NCI-H1694 treated with DMSO at 0.1 percent for 48 hours (cell line): ENCODE measurements at places on chromosomes 13 and 19.

GRCh38 chr13:101634142-101634541, 181.7 kb downstream of the ITGBL1 start:
- DNase-seq = no peak

DNA sequence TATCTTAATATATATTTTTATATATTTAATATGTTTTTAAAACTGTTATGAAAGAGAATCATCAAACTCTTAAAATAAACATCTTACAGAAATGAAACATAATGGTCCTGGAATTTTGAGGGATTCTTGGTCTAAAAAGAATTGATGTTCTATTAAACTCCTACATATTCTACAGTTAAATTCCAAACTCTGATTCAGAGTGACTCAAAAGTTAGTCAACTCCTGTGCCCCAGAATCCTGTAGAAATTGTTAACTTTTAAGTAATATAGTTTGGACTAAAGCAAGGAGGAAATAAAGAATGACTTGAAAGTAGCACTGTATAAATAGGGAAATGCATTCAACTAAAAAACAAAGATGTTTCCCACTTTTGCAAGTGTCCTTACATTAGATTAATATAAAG, 47.7 kb downstream of the FNDC3A start:
- DNase-seq = no peak

GRCh38 chr19:40555978-40556689, 20.5 kb upstream of the SHKBP1 start:
- DNase-seq = no peak

DNA sequence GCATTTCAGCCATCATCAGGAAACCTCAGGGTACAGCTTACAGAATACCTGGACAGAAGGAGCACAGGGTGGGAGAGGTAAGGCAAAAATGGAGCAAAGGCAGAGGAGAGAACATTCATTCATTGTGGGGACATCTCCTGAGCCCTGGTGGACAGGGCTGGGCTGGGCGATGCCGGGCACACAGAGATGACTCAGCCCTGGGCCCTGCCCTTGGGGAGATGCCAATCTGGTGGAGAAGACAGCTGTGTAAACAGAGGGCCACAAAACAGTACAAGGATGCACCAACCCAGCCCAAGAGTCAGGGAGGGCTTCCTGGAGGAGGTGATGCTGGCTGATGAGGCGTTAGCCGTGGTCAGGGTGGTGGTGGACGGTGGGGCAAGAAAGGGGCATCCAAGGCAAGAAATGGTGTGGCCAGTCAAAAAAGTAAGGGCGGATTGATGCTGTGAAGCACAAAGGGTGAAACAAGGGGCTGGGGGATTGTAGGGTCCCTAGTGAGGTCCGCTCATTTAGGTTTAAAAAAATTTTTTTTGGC, 3.6 kb upstream of the HAS1 start:
- no peak for DNase-seq

DNA sequence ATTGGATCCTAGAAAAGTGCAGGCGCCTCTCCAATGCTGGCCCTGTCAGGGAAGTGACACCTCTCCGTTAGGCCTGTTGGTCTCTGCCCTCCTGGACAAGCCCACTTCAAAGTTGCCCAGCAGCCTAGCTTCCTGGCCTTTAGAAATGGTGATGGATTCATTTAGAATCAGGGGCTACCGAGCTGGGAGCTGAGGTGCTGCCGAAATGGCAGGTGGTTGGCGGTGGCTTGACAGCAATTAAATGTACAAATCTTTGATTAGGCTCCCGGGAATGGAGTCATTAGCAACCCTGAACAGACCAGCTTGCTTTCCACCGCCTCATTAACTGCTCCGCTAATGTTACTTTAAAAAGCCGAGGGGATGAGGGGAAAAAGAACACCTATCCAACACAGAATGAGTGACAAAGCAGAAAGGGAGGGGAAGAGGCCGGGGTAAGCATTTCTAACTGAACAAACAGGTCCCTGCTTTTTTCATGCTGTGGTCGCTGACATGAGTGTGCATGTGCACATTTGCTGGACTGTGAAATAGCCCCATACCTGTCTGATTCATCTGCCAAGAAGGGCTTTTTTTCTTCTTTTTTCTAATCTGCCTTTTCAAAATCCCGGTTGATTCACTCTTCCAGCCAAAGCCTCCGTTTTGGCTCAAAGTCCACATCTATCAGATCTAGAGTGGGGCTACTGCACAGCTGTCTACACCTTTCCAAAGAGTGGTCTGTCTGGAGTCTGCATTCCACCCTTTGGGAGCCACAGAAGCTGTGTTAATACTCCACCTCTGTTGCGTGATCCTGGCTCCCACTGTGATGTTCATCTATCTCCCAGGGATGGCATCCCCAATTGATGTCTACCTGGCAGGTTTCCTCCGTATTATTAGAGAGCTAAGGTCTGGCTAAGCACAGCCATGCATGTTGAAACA, 431.9 kb downstream of the COG6 start:
- DNase-seq = peak; percentile 97

DNA sequence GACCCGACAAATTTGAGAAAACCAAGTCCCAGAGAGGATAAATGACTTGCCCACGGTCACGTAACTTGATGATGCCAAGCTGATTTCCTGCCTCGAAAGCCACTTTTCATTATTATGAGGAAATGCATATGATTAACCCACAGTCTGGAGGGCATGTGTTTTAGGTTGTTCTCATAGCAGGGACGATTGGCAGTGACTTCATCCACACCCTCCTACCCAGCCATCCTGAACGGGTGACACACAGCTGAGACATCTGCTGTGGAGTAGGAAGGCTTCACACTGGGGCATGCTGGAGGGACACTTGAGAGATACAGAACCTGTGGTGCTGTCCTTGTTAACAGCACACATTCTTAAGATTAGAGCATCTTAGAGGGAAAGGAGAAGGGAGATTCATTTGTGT, 65.4 kb upstream of the WDFY2 start:
- peak; percentile 62 for DNase-seq

GRCh38 chr19:1322198-1322981, 36.7 kb downstream of the EFNA2 start:
- DNase-seq = no peak

GRCh38 chr13:94305934-94306333, 173.5 kb downstream of the DCT start:
- DNase-seq = no peak

GRCh38 chr19:5585461-5586299, 17.9 kb upstream of the TINCR start:
- DNase-seq = no peak

GRCh38 chr13:43086181-43086580, 62.8 kb downstream of the DNAJC15 start:
- DNase-seq = peak; percentile 89

DNA sequence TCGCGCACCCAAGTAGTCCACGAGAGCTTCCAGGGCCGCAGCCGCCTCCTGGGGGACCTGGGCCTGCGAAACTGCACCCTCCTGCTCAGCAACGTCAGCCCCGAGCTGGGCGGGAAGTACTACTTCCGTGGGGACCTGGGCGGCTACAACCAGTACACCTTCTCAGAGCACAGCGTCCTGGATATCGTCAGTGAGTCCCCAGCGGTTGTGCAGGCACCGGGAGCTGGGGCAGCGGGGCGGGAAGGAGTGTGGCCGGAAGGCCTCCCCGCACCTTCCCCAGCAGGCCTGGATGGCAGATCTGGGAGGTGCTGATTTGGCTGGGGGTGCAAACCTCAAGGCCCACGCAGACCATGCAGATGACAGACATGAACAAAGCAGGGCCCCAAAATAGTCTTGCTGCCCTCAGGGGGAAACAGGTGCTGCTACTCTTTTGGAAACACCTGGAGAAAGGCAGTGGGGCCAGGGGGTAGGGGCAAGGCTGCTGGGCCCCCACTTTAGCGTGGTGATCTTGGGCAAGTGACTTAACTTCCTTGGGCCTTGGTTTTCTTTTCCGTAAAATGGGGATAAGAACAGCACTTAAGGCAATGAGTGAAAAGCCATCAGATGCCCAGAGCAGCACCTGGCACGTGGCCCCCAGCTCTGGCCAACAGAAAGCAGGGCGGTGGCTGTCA, 4.0 kb downstream of the MAG start:
- DNase-seq = no peak

- peak; percentile 60 for DNase-seq
These were observed 9.8 kb upstream of the DPF1 start for GRCh38 chr19:38233740-38234251.

- no peak for DNase-seq
These were observed 41.9 kb downstream of the WASF3 start for GRCh38 chr13:26599403-26599802.

- no peak for DNase-seq
These were observed 435 bp upstream of the ZNF382 start for GRCh38 chr19:36604656-36605100.

GRCh38 chr19:39147480-39147879, 21.9 kb downstream of the PAK4 start:
- DNase-seq = no peak

- no peak for DNase-seq
These were observed 74.0 kb upstream of the SOX1 start for GRCh38 chr13:111992911-111993310.

DNA sequence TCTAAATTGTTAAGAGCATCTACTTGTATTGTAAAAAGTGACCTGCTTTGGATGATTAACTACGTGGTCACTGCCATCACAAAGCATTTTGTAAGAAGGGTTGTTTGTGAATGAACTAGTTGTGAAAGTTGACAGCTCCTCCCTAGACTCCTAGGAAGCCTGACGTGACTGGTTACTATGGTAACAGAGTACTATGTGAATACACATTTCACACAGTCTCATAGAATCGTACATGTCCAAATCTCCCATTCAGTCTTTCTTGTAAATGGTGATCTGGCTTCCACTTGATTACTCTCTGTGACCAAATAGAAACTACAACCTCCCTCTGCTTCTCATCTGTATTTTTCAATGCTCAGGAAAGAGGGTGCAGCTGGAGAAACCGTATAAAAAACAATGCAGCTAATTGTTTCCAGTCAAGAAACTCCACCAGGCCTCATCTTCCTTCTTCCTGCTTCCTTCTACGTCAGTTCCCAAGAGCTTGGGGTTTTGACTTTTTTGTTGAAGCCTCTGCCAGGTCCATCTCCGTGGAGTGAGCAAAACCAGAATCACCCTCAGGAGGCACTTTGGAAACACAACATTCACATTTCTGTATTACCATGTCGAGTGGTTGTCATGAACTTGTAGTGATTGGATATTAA, 83.4 kb downstream of the GPC6 start:
- no peak for DNase-seq

DNA sequence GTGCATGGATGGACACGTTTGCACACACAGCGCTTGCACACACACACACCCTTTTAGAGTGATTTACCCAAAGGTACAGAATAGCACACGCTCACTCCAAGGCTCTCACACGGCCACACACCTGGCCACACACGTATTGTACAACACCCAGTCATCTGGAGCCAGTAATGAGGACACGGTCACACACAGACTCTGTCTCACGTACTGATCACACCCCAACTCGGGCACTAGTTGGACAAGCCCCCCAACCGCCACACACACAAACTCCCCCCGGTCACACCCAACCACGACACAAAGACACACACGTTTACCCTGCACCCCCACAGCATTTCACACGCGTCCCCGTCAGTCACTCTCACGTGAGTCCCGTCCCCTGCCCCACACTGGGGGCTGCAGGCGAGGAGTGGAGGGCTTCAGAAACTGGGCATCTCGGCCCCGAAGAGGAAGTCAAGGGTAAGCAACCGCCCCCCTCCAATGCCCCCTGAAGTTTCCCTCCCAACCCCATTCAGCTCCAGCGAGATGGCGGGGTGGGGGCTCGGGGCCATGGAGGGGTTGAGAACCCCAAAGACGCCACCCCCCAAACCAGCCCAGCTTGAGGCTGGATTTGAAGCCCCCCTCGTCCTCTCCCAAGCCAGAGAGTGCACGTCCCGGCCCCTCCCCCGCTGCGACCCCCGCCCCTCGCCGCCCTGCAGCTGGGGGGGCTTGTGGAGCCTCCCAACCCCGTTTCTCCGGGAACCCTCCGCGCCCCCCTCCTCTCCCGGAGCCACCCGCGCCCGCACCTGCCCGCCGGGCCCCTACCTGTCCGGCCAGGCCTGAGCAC, 599 bp downstream of the OLFM2 start:
- DNase-seq = no peak

DNA sequence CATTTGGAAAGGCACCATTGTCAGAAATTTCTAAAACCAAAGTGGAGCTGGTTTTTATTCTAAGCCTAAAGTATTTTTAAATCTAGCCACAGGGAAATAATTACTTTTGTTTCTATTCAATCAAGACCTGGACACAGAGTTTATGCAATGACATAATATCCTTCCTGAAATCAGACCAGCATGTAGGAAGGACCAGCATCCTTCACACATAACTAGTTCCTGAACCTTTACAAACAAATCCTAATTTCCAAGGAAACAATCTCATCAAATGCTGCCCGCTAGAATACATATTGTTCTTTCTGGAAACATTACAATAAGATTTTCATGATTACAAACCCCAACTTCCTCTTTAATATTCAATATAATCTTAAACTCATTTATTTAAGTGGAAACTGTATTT, 1.5 kb downstream of the STARD13 start:
- no peak for DNase-seq
